ENCODE measurements at places on chromosomes 16 and 17. TPM values are rescaled to one million over a fixed set of nuclear protein-coding genes. Genes with fewer than 3 reads are reported as not detected.

GRCh38 chr16:28623172-28623711 lies 13.4 kb upstream of the SULT1A1 start:
- peak; percentile 32 for DNase-seq

DNA sequence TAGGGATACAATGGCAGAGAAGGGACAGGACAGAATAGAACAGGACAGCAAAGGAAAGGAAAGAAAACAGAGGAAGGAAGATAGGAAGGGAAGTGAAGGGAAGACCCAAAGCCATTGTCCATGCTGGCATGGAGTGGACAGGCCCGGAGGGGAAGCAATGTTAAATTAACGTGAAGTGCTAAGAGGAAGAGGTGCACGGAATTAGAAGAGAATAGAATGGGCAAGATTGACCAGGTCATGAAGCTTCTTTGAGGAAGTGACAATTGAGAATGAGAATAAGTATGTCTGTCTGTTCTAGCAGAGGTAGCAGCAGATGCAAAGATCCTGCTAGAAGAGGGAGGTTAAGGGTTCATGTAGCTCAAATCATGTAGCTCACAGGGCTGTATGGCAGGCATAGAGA lies 117.2 kb downstream of the MAF start:
- no peak for DNase-seq

GRCh38 chr17:73388578-73388905 lies 76.7 kb upstream of the CDC42EP4 start:
- no peak for DNase-seq

DNA sequence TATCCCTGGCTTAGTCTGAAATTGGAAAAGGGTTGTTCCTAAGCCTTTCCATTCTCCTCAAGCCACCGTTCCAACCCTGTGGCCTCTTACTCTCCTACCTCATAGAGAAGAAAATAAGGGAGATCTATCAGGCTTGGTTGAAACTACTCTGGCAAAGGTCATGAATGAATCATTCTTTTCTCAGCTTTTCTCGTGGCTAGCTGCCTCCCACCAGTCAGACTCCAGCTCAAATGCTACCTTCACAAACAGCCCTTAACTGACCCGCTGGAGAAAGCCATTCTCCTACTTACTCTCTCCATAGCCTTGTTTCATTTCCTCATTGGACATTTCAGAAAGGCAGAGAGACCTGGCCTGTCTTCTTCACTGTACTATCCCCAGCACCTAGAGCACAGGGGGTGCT lies 8.9 kb downstream of the MYH10 start:
- DNase-seq: no peak

GRCh38 chr16:287298-287811 lies 4.4 kb downstream of the PDIA2 start:
- DNase-seq: no peak

GRCh38 chr17:17466511-17466910 lies 10.3 kb upstream of the MED9 start:
- DNase-seq: no peak

GRCh38 chr17:27647765-27648164 lies 16.8 kb downstream of the LGALS9 start:
- DNase-seq: no peak

- DNase-seq: no peak
These were observed 19.7 kb downstream of the SLC7A6 start for GRCh38 chr16:68283801-68284598.

DNA sequence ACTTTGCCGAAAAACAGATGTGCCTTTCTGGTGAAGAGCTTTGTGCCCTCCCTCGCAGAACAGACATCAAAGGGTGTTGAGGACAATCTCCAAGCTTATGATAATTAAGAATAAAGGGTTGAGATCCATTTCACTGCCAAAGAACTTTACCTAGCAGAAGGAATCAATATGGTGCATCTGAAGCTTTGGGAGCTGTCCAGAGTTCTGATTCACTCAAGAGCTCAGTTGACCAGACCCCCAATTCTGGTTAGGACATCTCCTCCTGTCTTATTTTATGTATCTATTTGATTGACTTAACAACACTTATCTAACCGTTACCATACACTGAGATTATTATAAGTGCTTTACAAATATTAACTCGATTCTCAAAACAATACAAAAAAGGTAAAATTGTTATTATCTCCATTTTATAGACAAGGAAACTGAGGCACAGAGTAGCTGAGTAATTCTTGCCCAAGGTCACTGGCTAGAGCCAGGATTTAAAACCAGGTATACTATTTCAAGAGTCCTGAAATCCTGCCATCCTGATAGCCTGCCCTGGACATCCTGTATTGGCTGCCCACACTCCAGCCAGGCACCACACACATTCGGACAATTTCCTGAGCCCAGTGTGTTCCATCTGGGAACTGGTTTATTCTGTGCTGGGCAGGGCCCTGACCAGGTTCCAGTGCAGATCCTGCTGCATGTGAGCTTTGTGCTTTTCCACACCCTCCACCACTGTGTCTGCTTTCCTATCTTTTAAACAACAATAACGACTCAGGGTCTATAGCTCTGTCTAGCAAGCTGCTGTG lies 29.8 kb downstream of the PITPNM3 start:
- no peak for DNase-seq

DNA sequence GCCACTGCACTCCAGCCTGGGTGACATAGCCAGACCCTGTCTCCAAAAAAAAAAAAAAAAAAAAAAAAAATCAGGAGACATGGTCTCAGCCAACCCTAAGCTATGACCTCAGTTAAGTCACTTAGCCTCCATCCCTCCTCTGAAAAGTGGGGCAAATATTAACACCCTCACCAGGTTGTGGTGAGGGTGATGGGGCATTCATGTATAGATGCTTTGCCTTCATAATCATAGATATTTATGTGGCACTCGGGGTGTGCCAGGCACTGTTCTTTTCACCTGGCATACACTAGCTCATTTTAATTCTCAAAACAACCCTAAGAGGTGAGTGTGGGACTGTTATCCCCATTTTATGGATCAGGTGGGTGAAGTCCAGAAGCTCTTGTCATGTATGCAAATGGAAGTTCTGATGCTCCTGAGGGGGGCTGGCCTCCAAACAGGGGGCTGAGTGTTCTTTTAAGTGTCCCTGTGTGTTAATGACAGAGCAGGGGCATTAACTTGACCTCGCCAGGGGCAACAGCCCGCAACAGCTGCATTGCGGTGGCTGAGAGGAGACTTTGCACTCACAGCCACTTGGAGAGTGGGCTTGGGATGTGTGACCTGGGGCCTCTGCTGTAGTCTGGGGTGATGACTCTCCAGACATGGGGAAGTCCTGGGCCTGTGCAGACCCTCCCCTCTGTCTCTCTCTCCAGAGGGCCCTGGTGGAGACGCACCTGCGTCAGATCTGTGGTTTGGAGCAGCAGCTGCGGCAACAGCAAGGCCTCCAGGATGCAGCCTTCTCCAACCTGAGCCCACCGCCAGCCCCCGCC lies 4.1 kb downstream of the TBKBP1 start:
- DNase-seq: peak; percentile 5

- no peak for DNase-seq
These were observed 158.1 kb downstream of the CHD9 start for GRCh38 chr16:53212893-53213223.

DNA sequence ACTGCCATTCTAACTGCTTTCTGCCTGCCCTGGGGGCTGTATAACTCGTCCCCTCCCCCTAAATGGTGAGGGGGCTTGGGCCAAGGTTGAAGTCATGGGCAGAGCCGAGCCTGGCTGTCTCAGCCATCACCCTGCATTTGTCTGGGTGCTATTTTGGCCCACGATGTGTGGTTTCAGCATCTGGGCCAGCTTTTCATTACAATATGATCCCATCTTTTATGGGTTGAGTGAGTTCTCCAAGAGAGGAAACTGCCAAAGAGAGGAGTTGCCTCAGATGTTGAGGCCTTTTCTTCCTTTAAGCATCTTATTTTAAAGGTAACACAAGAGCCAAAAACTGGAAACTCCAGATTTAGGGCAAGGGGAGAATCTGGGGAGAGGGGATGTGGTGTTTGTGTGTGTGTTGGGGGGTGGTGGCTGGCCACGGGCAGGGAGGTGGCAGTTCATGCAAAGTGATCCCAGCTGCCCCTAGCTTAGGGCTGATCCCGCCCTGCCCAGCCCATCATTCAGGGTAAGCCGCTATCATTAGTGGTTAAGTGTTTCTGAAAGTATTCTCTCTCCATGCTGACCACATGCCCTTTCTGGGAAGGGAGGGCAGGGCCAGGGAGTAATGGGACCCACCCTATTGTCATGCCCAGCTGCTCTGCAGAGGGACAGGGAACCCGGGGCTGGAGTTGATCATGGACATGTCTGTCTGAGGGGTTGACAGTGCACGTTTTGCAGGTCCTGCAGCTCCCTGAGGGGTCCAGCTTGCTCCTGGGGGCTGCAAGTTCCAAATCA lies 83.2 kb upstream of the CLEC18A start:
- no peak for DNase-seq

DNA sequence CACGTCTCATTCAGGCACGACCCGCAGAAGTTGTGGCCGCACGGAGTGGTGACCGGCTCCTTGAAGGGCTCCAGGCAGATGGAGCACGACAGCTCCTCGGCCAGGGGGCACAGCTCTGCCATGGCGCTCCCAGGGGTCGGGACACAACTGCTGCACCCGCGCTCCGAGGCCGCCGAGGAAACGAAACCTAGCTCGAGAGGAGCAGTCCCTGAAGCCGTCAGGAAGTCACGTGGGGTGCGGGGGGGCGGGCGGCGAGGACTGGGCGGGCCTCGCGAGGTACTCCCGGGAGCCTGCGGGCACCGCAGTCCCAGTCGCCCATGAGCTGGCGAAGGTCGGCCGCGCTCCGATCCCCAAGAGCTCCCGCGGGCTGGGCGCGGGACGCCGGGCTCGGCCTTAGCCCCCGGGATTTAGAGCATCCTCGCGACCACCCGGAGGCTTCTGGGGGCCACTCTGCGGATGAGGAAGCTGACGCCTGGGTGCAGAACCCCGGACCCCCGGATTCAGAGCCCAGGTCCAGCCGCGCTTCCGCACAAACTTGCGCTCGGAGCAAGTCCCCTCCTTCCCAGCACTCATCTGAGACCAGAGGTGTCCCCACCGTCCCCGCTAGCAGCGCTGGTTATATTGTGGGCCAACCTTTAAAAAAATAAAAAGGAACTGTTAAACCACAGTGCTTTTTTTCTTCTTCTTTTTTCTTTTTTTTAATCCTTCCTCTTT lies at the start of gene TRIM25:
Gene TRIM25 (minus strand): TSS at position 183 of the 714 bp plus-strand sequence. CDS start 61 bp downstream, at position 122.
- DNase-seq: peak; percentile 87

DNA sequence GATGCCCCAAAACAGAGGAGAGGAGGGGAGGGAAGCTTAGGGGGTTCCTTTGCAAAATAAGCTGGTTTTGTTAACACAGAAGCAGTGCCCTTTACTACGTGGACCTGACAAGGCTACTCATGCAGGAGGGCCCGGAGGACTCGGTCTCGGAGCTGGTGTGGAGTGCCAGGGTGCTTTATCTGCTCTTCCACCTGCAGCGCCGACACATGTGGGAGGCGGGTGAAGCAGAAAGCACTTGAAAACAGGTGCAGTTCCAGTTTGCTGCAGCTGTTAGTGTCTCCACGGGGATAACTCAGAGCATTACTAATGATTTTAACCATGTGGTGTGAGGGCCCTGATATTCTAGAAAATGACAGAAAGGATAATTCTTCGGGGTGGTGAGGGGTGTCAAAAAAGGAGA lies 35.0 kb upstream of the MNT start:
- no peak for DNase-seq

DNA sequence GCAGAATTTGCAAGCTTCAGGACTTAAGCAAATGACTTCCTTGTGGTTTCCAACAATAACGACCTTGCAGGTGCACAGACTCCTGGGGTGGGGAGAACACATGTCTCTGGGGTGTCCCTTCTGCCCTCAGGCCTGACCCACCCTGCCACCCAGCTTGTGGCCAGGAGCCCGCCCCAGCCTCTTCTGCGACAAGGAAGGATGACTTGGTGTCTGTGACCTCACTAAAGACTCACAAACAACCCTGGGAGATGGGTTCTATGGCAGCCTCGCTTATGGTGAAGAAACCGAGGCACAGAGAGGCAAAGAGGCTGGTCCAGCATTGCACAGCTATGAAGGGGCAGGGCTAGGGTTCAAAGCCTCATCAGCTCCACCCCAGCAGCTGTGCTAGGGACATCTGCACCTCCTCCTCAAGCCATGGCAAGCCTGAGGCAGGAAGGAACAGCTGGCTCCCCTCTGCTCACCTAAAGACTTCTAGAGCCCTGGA lies 2.6 kb downstream of the ATP2A3 start:
- peak; percentile 19 for DNase-seq

GRCh38 chr17:29699283-29699682 lies 76.6 kb upstream of the CORO6 start:
- no peak for DNase-seq

DNA sequence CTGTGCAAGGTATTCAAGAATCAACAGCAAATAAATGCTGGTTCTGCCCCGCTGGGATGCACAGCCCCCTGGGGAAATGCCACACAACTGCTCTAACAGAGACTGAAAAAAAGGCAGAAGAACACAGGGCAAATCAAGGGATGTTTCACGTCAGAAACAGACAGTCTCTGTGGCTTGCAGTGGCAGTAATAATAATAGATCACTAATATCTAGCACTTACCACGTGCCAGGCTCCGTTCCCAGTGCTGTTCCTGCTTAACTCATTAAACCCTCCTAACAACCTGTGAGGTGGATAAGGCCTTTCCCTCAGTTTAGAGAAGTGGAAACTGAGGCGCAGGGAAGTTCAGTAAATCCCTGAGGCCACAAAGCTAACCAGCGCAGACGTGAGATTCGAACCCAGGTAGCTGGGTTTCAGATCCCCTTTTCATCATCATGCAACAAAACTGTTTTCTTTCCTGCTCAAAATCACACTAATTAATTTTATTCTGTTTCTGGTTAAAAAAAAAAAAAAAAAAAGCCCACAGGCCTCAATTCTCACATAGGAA lies 36.7 kb downstream of the ARHGAP17 start:
- DNase-seq: no peak

- DNase-seq: no peak
These were observed 1.3 kb upstream of the PSMB3 start for GRCh38 chr17:38751144-38751807.

DNA sequence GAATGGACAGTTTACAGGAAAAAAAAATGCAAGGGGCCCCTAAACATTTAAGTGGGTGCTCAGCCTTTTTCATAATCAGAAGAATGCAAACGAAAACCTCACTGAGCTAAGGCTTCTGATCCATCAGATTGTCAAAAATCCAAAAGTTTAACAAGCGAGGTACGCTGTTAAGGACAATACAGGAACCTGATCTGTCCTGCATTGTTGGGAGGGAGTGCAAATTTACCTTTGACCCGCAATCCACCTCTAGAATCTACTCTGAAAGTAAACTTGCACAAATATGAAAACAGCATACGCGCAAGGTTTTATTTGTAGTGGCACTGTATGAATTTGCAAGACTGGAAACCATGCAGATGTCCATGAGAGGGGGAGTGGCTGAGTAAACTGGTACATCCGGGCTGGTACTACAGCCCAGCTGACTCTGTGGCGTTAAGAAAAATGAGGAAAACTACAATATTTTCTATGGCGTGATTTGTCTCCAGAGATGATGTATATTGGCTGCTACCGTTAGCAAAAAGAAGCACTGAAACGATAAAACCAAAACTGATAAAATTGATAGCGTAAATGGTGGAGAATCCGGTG lies 28.8 kb upstream of the ST6GALNAC1 start:
- no peak for DNase-seq

DNA sequence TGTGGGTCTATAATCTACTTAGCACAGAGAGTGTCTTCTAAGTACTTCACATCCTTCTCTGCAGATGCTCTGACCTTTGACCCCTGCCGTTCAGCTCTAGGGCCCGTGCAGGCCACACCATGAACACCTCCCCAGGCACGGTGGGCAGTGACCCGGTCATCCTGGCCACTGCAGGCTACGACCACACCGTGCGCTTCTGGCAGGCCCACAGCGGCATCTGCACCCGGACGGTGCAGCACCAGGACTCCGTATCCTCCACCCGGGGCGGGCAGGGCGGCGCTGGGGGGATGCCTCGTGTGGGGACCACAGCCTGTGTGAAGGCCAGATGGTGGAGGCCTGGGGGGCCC lies 686 bp downstream of the MLST8 start:
- DNase-seq: no peak

Gene STAC2
- total RNA-seq: not detected

Gene TENT4B
- 21.5 TPM for total RNA-seq

Gene CTRB1
- total RNA-seq: not detected

Gene UNK
- total RNA-seq: 30.3 TPM
